ENCODE measurements at places on chromosomes 6 and 20. TPM values are rescaled to one million over a fixed set of nuclear protein-coding genes. Genes with fewer than 3 reads are reported as not detected.

GRCh38 chr6:8085053-8085511, 17.3 kb downstream of the EEF1E1 start:
- DNase-seq: peak; percentile 22

- DNase-seq: peak; percentile 76
Measured at GRCh38 chr6:44058617-44059358, 68.5 kb downstream of the MRPL14 start.

- DNase-seq: no peak
Measured at GRCh38 chr6:168200571-168201134, 118.9 kb downstream of the DACT2 start.

DNA sequence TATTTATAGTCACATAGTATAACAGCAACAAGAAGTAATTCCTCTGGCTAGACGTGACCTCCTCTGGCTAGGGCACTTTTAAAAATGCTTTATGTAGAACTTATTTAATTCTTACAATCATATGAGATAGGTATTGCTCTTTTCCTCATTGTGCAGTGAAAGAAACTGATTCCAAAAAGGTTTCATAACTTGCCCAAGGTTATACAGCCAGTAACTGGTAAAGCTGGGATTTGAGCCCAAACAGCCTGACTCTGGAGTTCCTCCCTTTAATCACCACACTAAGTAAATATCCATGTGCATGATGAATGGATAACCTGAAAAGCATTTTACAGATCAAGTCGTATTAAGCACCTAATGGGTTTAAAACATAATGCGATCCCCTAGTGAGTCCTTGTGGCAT, 214.6 kb downstream of the PRL start:
- no peak for DNase-seq

DNA sequence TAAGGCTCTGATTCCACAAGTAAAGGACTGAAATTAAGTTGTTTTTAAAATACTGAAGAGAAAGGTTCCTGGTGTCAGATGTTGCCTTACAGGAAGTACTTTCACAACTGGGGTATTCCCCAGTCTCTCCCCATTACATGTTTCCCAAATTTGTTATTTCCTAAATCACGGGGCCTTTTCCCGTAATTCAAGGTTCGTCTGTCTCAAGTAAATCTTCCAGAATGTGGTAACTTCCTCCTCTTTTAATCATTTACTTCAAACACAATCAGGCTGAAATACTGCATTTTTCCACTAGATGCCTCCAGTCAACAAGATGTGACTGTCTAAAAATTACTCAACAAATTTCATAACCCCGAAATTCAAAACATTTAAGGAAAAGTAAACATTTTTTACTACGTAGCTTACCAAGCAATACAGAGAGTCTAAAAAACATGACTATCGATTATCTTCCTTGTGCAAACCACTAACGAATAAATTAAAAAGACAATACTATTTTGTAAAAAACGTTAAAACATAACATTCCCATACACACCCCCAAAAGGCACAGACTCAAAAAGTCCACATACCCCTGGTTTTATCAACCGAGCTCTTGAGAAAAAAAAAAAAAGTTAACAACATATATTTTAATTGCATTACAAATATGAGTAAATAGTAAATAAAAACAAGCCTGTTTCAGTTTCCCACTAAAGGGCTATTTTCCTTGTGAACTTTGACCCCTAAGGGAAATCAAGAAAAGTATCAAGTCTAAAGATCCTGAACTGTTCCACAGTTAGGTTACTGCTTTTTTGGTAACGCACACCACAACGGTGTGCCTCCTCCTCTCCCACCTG, 1.7 kb downstream of the SOD2 start:
- DNase-seq: no peak

DNA sequence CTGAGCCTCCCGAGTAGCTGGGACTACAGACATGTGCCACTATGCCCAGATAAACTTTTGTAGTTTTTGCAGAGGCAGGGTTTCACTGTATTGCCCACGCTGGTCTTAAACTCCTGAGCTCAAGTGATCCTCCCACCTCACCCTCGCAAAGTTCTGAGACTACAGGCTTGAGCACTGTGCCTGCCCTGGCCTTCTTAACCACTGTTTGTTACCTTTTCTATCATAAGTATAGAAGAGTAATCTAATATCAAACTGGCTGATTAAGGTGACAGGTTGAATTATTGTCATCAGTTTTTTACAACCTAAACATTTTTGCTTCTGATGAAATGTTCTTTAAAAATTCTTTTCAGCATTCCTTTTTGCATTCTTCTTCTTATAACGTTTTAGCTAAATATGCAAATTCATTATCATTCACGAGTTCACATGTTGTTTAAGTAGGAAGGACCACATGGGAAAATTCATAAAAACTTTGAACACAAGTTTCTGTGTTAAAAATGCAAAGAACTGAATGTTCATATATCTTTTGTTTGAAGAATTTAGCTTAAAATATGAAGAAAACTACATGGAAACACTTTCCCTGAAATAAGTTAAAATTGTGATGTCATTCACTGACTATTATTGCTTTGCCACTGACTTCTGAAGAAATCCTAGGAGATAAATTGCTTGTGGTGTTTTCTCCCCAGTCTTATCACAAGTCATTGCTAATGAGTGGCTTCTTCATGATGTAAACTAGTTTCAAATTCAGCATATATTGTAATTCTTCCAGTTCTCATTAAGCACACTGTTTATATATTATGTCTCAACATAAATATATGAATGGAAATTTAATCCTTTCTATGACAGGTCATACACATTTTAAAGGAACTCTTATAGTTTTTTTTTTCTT, 106.7 kb downstream of the ADGRB3 start:
- DNase-seq: no peak

Gene HRH3
- total RNA-seq: 0.15 TPM

DNA sequence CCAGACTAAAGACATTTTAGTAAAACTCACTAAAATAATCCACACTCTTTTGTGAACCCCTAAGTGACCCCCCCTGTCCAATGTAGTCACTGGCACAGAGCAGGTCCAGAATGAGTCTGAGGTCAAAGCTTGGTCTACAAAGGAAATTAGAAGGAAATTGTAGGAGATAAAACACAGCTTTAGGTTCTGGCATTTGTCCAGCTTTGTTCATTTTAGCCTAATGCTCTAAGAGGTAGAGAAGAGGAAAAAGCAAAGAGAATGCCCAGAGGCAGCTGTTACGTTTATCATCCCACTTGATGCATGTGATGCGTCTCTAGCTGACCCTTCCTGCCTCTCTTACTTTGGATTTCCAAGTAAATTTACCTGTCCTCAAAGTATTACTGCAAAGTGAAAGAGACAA, 62.5 kb downstream of the CNKSR3 start:
- DNase-seq: peak; percentile 94

Gene NNAT
- not detected for total RNA-seq

Gene TCF15
- not detected for total RNA-seq

GRCh38 chr6:147508866-147509608, 547 bp downstream of the SAMD5 start:
- DNase-seq: peak; percentile 42

Gene CARMIL1
- total RNA-seq: 0.73 TPM

DNA sequence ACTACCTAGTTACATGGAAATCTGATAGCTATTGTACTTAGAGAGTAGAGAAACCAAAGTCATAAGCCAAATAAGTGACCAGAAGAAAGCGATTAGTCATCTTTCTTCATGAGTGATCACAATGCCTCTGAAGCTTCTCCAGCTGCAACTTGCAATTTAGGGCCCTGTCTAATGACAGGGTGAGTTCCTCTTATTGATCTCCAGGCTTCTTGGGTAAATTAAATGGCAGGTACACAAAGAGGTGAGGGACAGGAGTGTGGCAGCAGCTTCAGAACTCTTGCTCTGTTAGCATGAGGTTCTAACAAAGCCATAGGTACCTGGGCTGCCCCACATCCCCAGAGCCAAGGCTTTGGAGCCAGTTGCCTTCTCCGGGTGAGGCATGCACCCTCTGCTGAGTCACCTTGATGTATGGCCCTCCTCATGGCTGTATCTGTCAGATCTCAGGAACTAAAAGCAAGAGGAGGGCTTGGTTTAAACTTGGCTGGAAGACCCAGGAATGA, 60.8 kb downstream of the PRDM1 start:
- DNase-seq: no peak

- no peak for DNase-seq
Measured at GRCh38 chr6:79307321-79308036, 73.0 kb upstream of the HMGN3 start.

Gene DEFB124
- total RNA-seq: not detected

GRCh38 chr6:30508890-30509736, 19.8 kb downstream of the HLA-E start:
- DNase-seq: no peak

DNA sequence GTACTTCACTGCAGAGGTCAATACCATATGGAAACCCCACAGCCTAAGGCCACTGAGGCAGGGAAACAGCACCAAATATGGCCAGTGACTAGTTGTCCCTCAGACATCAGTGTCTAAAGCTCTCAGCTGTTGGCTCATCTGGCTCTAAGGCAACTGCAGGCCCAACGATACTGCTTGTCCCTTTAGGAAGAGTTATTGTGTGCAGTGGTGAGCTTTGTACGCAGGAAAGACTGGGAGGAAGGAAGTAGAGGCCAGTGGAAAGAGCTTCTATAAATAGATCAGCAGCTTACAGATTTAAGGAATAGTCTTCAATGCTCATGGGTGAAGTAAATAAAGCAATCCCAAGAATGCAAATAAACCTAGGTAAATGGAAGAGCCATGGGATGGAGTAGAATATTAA, 29.3 kb downstream of the DNAAF9 start:
- no peak for DNase-seq

DNA sequence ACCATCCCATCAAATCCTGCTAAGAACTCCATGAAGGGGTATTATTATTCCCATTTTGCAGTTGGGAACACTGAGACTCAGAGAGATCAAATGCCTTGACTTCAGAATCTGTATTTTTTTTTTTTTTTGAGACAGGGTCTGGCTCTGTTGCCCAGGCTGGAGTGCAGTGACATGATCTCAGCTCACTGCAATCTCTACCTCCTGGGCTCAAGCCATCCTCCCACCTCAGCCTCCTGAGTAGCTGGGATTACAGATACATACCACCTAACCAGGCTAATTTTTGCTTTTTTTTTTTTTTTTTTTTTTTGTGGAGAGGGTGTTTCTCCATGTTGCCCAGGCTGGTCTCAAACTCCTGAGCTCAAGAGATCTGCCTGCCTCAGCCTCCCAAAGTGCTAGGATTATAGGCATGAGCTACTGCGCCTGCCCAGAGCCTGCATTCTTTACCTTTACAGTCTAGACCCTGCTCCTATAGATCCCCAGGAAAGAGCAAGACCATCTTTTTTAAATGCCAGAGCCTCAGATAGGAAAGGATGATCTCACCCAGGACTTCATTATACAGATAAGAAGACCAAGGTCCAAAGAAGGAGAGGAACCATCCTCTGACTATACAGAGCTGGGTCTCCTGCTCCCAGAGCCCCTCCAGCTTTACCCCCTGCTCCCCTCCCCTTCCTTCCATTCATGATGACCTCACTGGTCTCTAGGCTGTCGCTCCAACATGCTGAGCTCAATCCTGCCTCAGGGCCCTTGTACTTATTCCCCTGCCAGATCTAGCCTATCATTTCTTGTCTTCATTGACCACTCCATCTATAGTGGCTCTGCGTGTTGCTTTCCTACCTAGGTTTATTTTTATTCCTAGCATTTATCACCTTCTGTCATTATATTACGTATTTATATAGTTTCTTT, 138.6 kb downstream of the CEBPB start:
- no peak for DNase-seq

GRCh38 chr20:61307686-61308476, 55.8 kb downstream of the CDH4 start:
- no peak for DNase-seq

- no peak for DNase-seq
Measured at GRCh38 chr6:36829919-36830544, 9.2 kb downstream of the CPNE5 start.

- DNase-seq: peak; percentile 23
Measured at GRCh38 chr6:30100585-30101443, 12.1 kb downstream of the TRIM31 start.

DNA sequence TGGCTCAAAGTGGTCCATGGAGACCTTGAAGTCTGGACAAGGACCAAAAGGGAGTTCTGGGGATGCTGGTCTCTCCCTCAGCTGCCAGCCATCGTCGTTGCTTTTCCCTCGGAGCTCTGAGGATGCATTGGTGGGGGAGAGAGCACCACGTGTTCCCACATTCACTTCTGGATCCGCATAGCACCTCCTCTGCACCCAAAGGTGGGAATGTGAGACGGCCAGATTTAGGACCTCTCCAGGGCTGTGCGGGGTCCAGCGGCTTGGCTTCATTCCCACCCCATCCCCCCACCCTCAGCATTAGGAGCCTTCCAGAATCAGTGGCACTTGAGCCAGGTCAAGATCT, 1.1 kb downstream of the EPB41L1 start:
- DNase-seq: no peak

DNA sequence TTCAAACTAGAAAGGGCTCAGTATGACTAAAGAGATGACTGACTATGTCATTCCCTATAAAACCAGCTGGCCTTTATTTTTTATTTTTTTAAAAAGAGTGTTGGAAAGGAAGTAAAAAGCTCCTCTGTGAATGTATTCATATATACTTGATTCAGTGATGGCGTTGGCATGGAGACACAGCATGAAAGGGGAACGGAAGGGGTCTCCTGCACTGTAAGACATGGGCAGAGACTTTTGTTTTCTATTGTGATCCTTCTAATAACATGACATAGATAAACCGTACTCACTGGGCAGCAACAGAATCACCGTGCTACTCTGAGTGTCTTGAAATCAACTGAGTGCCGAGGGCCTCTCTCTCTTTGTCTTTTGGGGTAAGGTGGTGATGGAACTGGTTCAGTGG, 228.1 kb upstream of the RIN2 start:
- DNase-seq: no peak
